MM.1S (cell line): ENCODE measurements at places on chromosomes 11 and 22.

- no peak for DNase-seq
Measured at GRCh38 chr11:65899356-65900124, 648 bp downstream of the FOSL1 start.

GRCh38 chr11:130464291-130464812, 15.9 kb downstream of the ADAMTS15 start:
- DNase-seq, result no peak

DNA sequence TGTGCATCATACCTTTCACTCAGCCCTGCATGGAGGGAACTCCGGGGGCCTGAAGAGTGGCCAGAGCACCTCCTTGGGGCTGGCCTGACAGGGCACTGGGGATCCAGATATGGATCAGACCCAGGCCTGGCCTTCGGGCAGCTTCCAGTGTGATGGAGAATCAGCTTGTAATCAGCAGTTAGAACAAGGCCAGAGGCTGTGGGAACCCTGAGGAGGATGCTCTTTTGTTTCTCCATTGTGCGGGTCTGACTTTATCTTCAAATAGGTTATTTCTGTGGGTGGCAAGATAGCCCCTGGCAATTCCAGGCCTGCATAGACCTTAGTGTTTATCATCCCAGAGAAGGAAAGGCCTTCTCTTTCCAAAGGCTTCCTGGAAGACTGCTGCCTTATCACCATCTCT, 12.3 kb downstream of the DGAT2 start:
- no peak for DNase-seq

DNA sequence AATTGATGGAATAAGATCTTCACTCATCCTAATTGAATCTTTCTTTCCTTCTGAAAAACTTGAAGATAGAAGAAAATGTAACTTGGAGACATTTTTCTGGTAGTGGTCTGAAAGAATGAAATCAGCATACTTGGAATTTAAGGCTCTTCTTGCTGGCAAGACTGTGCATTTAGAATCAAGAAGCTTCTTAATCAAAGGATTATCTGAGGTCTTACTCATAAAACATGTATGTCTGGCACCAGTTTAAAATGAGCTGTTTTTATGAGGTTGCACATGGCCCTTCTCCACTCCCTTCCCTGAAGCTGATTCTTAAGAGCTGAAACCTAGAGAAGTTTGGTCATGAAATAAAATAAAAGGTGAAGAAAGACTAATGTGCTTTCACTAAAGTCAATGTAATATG, 77.3 kb downstream of the ARHGEF12 start:
- DNase-seq, result no peak

DNA sequence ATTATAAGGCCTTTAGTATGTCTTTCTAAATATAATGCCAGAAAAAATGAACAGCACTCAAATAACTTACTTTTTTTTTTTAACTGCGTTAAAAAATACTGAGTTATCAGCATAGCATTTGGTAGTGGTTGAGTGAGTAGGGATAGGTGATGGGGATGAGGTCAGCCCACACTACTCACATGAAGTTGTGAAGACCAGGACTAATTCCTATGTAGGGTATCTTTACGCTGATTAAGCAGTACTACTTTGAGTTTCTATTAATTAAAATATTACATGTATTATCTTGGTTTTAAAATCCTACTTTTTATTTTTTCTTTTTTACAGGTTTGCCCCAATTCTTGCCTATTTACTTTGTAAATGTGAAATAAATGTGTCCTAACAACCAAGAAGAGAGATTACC, 13.5 kb downstream of the PHF21A start:
- DNase-seq, result no peak

DNA sequence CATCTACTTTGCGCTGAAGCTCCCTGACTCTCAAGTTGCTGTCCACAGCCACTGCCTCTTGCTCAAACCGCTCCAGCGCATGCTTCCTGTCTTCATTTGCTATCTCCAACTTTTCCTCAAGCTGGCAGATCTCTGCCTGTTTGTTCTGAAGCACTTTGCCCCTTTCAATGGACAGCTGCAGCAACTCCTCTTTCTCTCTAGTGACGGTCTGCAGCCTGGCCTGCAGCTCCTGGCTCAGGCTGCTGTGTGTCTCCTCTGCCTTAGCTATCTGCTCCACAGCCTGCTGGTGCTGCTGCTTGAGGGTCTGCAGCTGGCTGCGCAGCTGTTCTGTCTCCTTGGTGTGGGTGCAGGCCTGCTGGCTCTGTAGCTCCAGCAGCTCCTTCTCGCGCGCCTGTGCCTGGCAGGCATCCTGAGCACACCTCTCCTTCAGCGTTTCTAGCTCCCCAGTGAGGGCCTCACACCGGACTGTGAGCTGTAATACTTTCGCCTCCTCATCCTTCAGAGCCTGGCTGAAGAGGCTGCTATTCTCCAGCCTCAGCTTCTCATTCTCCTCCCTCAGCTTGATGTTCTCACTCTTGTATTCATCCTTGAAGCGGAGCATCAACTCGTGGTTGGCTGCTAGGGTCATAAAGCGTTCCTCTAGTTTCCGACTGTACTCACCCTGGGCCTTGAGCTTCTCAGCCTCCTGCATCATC, 723 bp downstream of the CCDC89 start:
- no peak for DNase-seq
